ENCODE measurements at places on chromosomes 6 and 20. TPM values are rescaled to one million over a fixed set of nuclear protein-coding genes. Genes with fewer than 3 reads are reported as not detected.

DNA sequence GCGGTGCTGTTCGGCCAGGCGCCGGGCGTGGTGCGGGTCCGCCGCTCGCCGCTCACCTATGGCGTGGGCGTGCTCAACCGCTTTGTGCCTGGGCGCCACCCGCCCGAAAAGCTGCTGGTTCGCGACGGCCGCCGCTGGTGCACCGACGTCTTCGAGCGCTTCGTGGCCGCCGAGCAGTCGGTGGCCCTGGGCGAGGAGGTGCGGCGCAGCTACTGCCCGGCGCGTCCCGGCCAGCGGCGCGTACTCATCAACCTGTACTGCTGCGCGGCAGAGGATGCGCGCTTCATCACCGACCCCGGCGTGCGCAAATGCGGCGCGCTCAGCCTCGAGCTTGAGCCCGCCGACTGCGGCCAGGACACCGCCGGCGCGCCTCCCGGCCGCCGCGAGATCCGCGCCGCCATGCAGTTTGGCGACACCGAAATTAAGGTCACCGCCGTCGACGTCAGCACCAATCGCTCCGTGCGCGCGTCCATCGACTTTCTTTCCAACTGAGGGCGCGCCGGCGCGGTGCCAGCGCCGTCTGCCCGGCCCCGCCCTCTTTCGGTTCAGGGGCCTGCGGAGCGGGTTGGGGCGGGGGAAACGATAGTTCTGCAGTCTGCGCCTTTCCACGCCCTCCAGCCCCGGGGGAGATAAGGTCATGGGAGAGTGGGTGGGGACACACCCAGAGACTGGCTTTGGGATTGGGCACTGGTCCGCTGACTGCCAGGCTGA lies 15.7 kb downstream of the ADISSP start:
- no peak for ATAC-seq

DNA sequence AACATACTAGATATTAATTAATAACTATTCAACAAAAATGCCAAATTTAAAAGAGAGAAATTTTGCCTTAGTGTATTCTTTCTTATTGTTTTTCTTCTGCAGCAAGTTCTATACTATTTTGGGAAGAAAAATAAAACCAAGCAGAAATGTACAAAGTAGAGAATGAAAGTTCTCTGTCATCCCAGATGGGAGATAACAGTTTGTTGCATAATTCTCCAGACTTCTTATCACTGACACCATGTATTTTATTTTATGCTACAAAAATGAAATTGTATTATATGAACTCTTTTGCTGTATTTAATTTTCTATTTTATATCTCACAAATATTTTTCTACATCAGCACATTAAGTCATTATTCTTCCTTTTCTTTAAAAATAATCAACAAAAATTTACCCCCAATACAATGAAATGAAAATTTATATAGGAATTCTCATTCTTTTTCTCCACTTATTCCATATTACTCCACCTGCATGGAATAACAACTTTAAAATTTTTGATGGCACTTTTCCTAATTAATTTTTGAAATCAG lies 18.2 kb downstream of the TMEM244 start:
- no peak for ATAC-seq

- no peak for ATAC-seq
These were observed 27.8 kb downstream of the ASIP start for GRCh38 chr20:34268851-34269636.

DNA sequence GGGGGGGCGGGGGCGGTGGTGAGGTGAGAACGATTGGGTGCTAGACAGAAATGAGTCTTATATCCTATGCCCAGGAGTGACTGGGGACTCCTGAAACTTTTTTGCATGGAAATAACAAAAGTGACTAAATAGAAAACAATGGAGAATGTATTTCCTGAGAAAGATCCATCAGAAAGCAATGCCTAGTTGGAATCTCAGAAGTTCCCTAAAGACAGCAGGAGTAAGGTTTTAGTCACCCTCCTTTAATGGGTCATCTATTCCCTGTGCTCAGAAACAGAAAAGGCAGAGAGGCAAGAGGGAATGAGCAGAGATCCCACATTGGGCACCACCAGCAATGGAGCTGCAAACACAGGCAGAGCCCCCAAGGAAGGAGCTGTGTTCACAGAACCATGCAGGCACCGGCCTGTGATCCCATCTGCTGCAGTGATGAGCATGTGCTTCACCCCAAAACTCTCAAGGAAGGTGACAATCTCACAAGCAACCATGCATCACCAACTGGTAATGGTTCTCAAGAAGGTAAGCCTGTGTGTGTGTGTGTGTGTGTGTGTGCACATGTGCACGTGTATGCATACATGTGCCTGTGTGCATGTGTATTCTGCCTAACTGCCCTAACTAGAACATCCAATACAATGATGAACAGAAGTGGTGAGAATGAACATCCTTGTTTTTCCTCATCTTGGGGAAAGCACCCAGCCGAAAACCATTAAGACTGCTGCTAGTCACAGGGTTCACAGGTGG lies 168.4 kb downstream of the WDR27 start:
- ATAC-seq: no peak

GRCh38 chr6:50030350-50030749 lies 8.6 kb upstream of the DEFB110 start:
- ATAC-seq: no peak

DNA sequence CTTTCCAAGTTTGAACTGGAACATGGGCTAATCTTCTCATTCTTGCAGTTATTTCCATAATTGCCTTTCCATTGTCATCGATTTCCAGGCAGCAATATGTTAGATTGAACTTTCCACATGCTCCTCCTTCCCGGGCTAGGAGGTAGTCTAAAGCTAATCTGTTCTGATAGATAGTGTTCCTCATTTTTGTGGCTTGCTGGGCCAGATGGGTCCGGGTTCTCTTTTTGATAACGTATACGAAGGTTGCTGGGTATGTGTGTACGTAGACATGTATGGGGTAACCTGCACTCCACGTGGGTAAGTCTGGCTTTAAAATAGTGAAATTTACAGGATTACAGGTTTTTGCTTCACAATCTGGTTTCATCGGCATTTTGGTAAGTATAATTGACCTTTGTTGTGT lies 14.0 kb upstream of the GMPR start:
- no peak for ATAC-seq

GRCh38 chr6:112253841-112254816 lies at the start of gene LAMA4:
TSS of gene LAMA4 (minus strand) at chr6:112254567. CDS start at chr6:112254150, 417 bp downstream.
- peak; percentile 54 for ATAC-seq

ZNF318 gene
- total RNA-seq: 15.6 TPM

GRCh38 chr6:29710281-29710941 lies 12.8 kb upstream of the HLA-F start:
- no peak for ATAC-seq

SLC22A3 gene
- 47.2 TPM for total RNA-seq

KHDC1L gene
- 0.96 TPM for total RNA-seq

PRR18 gene
- total RNA-seq: 1.0 TPM

FITM2 gene
- total RNA-seq: 4.2 TPM

DNA sequence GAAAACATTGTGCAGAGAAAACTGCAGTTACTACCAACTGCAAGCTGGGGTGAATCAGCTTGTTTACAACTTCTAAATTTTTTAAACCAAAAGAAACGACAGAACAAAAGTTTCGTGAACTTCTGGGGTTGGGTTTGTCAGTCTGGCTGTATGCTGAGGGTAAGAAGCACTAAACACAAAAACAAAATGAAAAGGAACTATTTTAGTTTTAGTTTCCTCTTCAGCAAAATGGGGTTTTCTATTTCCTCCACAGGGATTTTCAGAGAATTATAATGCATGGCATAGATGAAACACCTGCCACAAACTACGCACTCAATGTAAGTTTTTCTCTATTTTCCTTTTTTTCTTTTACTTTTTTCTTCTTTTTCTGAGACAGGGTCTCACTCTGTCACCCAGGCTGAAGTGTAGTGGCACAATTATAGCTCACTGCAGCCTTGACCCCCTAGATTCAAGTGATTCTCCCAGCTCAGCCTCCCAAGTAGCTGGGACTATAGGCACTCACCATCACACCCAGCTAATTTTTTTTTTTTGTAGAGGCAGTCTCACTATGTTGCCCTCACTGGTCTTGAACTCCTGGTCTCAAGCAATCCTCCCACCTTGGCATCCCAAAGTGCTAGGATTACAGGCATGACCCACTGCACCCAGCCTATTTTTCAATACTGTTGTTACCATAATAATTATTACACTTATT lies 40.6 kb downstream of the CGA start:
- no peak for ATAC-seq

- no peak for ATAC-seq
These were observed 19.8 kb downstream of the DLL1 start for GRCh38 chr6:170270984-170271593.

- no peak for ATAC-seq
These were observed 87.0 kb downstream of the DACT2 start for GRCh38 chr6:168232528-168232927.

DNA sequence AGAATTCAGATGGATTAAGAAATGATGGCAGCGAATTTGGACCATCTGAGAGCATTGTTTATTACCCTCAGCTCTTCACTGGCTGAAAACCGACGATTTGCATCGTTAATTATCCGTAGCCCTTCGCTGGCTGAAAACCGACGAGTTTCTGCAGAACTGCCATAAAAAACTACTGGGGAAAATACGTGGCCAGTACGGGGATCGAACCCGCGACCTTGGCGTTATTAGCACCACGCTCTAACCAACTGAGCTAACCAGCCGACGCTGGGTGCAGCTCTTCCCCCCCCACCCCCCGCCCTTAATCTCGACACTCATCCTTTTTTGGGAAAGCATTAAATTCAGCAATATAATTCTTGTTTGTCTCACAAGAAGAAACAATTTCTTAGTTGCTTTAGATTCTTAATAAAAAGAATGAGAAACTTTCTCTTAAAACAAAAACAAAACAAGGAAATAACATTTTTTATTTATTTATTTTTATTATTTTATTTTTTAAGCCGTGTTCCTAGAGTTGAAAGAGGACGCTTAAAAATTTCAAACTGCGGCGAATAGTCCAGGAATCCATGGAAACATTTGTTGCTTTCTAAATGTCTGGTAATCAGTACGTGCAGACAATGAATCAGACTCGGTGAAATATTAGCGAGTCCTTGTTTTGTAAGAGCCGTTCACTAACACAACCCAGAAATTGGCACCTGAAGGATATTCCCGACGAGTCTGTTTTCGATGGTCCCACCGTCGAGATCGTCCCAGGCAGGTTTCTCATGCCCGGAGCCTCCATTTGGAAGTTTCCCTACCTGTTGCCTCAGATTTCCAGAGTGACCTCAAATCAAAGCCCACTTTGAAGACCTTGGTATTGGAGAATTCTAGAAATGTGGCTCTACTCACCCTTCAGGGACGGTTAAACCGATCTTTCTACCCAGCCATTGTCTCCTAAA lies 27.8 kb downstream of the PRSS16 start:
- no peak for ATAC-seq

OVOL2 gene
- total RNA-seq: not detected

GPSM3 gene
- 7.7 TPM for total RNA-seq

DNA sequence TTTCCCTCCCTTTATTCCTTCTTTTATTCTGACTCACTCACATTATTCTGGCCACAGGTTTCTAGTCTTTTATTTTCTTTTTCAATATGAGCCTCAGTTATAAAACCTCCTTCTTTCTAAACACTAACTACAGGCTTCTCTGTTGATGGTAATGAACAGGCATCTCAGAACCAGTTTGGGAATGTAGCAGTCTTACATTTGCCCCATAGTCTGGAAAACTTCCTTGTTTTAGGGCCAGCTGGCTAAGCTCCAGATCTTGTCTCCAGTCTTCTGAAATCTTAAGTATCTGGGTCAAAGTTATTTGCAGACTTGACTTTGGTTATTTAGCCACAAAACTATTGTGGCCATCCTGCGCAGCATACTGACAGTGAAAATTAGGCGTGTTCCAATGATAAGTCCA lies 97.0 kb upstream of the MAN1A1 start:
- no peak for ATAC-seq

DNA sequence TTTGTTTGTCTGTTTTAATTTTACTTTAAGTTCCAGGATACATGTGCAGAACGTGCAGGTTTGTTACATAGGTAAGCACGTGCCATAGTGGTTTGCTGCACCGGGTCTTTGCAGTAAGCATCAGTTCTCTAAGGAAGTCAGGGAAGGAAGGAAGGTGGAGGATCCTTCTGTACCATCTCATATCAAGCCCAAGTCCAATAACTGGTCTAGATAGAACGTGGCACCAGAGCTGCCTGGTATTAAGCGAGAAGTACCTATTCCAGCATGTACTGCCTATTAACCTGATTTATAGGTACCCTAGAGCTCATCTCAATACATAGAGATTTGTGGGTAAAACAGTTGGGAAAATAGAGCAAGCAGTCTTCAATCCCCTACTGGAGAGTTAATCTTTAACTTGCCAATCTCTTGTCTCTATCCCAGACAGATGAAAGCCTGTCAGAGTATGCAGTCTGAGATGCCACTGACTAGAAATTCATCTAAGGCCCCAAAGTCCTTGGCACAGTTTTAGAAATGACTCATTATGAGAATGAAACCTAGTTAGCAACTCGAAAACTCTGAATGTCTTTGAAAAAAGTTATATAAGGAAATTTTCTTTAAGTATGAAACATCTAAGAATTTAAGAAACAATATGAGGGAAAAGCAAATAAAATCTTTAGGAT lies 144.9 kb downstream of the TFAP2A start:
- ATAC-seq: no peak

GRCh38 chr20:1424336-1424735 lies 31.5 kb upstream of the FKBP1A start:
- no peak for ATAC-seq

GRCh38 chr20:57244627-57245214 lies 21.7 kb downstream of the BMP7 start:
- peak; percentile 78 for ATAC-seq

- ATAC-seq: peak; percentile 49
These were observed at the start of gene RIPOR3 for GRCh38 chr20:50690650-50691572. TSS of gene RIPOR3 (minus strand) at chr20:50691542. CDS start at chr20:50691128, 414 bp downstream.

DNA sequence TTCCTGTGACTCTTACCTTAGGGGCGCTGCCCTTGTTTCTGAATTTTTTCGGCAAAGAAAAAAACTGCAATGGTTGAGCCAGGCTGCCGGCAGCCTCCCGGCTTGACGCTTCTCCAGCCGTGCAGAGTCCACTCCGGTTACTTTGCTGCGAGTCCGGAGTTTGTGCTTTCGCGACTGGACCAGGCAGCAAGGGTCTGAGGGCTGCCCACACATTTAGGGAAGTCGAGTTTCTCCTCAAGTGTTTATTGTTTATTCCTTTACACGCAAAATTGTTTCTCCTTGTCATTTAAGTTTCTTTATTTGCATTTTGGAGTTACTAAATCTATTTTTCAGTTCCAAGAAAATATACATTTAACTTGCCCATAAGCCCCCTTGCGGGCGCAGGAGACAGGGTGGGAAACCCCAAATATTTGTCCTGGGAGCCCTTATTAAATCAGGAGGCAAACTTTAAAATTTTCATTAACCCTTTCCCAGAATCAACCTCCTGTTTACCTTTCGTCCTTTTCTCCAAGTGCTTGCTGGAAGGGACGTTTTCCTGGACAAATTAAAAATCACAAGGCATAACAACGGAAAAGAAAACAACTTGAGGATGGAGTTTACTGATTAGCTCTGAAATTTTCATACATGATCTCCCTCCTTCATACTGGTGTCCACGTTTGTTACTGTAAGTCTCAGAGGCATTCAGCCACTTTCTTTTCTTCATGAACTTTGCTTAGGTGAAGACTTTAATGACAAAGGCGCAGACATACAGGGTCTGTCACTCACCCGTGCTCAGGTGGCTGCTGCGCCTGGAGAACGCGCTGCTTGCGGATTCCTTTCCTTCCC lies 1.7 kb upstream of the PDE10A start:
- no peak for ATAC-seq

GRCh38 chr20:58429303-58429702 lies 40.3 kb downstream of the VAPB start:
- ATAC-seq: no peak

- no peak for ATAC-seq
These were observed 381.8 kb downstream of the KIF16B start for GRCh38 chr20:16191496-16191895.

- no peak for ATAC-seq
These were observed 18.1 kb downstream of the SLX4IP start for GRCh38 chr20:10453241-10453640.

- no peak for ATAC-seq
These were observed 551.2 kb downstream of the CDH26 start for GRCh38 chr20:60509407-60509806.

CDSN gene
- not detected for total RNA-seq
